ENCODE measurements at places on chromosomes 3 and 15.

GRCh38 chr15:78044407-78045155, 32.9 kb downstream of the TBC1D2B start:
- no peak for DNase-seq

DNA sequence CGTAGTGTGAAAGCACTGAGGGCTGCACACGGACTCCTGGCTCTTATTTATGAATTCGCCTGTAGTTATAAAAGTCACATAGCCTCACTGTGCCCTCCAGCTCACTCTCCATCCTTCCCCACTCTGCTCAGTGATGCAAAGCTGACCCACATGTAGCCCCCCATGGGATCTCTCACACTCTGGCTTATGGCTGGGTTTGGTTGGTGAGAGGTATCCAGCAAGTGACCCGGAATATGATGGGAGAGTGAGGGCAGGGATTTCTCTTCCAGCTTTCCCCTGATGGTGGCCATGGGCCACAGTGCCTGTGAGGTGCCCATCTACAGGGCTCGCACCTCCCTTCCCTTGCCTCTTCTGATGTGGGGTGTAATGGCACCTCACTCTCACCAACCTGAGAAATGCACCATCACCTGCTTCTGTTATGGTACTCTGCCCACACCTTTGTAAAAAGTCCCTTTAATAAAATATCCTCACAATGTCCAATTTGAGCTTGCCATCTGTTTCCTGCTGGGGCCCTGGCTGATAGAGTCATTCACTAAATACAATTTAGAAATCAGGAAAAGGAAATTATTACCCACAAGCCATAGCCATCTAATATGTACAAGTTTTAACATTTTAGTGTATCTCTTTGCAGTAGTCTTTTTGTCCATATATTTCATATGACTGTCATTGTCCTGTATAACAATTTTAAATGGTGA, 93.6 kb downstream of the SCN11A start:
- no peak for DNase-seq

DNA sequence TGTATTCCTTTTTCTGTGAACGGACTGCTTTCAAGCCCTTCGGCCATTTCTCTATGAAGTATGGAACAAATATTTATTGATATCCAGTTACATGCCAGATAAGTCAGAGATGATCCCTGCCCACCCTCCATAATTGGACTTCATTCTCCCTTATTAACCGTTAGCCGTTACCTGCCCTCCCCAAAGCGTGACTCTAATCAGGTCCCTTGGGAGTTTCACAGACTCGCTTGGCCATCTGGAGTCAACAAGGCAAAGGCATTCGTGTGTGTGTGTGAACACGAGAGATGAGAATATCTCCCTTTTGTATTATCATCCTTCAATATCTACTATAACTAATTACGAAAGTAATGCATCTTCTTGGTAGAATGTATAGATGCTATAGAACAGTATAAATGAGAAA, 314.5 kb downstream of the TLE3 start:
- DNase-seq = no peak

GRCh38 chr3:181808053-181808452, 96.3 kb downstream of the SOX2 start:
- no peak for DNase-seq
